ENCODE measurements at places on chromosomes 12 and 14. TPM values are rescaled to one million over a fixed set of nuclear protein-coding genes. Genes with fewer than 3 reads are reported as not detected.

DNA sequence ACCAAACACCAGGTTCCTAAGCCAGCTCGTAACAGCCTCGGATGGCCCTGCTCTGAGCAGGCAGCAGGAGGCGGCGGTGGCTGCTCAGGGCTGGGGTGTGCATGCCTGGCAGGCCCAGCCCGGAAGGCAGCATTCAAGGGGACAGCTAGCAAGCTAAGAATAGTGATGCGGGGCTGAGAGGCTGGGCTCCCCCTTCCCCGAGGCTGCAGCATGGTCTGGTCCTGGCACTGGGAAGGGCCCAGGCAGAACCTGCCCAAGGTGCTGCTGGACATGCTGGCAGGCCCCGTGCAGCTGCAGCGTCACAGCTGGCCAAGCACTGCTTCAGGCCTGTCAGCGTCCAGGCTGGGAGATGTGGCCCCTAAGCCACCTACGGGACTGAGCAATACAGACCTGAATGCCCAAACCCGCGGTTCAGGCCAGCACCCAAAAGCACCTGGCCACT is 26.4 kb upstream of the NUDT14 start:
- no peak for DNase-seq

- no peak for DNase-seq
These were observed 45.3 kb downstream of the PRMT8 start for GRCh38 chr12:3536096-3536875.

GRCh38 chr14:68217791-68218340 is 398.3 kb downstream of the RAD51B start:
- DNase-seq: no peak

DNA sequence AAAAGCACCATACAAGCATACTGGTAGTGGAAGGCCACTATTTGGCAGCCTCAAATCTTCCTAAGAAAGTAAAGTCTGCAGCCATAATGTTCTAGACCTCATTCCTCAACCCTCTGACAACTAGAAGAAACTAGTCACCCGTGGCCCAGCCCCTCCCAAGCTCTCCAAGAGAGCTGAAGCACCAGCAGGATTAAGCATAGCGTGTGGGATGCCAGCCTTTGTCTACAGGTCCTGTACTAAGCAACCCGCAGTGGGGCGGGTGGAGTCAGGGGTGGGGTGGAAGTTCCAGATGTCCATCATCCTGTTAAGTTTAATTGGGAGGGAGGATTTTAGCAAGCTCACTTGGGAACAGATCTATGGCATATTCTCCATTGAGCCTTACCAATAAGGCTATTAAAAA is 14.2 kb downstream of the SLC11A2 start:
- DNase-seq: no peak

TDRD9 gene
- 0.18 TPM for total RNA-seq

ANKRD33 gene
- not detected for total RNA-seq

Data from IMR-90 (cell line).